ENCODE measurements at places on chromosomes 11 and 22.

DNA sequence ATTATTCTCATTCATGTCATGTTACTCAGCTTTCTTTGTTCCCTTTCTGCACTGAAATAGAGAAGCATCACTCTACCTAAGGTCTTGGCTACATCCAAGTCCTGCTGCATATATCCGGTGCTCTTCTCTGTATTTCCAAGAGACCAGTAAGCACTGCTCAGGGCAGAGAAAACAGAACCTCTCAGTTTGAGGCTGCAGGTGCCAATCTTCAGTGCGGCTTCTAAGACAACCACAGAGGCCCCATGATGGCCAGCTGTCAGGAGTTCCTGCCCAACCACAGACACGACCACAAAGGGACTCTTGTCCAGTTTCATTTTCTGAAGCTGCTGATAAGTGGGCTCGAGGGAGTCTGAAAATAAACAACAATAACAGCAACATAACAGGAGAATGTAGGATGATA is 378.4 kb upstream of the PITPNB start:
- no peak for DNase-seq

- DNase-seq, result no peak
Observed at GRCh38 chr11:11312738-11313137, 40.3 kb downstream of the CSNK2A3 start.

DNA sequence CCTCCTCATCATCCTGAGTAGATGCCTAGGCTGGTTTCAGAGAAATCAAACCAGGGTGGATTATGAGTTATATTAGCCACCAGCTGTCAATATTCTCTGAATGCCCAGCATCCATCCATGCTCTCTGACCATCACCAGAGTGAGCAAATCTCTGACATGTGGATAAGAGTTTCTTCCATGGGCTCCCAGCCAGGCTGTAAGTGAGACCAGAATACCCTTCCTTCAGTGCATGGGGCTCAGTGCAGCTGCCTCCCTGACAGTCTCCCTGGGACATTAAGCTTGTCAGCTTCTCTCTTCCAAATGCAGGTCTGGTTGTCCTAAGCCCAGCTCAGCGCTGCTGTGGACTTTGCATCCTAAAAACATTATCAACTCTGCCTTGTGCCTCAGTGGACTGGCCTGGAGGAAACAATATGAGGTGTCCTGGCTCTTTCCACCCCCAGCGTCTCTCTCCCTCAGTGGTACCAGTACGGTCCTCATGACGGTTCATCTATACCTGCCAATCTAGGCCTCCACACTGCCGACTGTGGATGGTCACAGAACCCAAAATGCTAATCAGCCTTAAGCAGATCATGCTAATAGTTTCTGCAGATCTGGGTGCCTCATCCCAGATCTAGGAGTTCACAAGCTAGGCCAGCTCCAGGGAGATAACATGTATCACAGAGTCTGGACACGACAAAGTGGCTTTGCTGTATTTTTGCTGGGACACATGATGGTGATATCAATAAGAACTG is 41.6 kb upstream of the PRAME start:
- no peak for DNase-seq

GRCh38 chr22:24128631-24129262 is 52.5 kb upstream of the SUSD2 start:
- DNase-seq, result no peak

- DNase-seq, result no peak
Observed at GRCh38 chr11:118914178-118914918, 11.4 kb downstream of the BCL9L start.

DNA sequence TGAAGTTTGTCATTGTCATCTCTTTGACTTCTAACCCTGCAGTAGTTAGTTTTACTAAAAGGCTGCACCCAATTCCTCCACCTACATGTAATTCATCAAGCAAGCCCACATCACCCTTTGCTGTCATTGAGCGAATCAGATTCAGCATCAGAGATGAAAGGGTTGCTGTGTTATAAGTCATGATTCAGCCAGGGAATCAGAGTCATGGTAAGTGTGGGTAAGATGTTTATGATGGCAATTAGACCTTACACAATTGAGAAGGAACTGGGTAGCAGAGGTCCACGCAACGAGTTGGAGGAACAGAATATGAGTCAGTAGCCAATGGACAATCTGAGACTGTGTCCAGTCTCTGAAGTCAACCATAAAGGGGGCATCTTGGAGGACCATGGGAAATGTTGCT is 162.8 kb upstream of the SNX19 start:
- no peak for DNase-seq

- DNase-seq, result no peak
Observed at GRCh38 chr11:3058753-3059664, 1.8 kb upstream of the CARS1 start.

DNA sequence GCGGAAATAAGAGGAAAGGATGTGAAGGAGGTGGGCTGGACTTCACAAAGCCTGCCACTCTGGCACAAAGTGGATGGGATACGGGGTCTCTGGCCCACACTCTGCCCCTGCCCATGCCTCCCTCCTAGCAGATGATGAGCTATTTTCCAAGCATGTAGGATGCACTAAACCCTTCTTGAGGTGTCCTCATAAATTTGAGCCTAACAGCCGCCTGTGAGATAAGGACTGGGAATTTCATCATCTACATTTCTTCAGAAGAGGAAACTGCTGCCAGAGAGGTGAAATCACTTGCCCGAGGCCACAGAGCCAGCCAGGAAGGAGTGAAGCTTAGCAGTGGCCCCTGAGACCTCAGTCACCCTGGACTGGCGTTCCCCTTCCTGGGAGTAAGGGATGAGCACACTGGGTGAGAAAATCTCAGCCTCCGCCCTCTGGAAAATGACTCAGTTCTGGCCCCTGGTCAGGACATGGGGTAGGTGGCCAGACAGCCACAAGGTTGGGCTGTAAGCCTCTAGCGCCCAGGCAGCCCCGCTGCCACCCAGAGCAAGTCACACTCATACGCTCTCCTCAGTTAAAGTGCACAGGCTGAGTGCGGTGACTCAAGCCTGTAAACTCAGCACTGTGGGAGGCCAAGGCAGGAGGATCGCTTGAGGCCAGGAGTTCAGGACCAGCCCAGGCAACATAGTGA is 27.9 kb downstream of the MB start:
- no peak for DNase-seq

GRCh38 chr11:70059971-70060370 is 18.1 kb upstream of the ANO1 start:
- no peak for DNase-seq

DNA sequence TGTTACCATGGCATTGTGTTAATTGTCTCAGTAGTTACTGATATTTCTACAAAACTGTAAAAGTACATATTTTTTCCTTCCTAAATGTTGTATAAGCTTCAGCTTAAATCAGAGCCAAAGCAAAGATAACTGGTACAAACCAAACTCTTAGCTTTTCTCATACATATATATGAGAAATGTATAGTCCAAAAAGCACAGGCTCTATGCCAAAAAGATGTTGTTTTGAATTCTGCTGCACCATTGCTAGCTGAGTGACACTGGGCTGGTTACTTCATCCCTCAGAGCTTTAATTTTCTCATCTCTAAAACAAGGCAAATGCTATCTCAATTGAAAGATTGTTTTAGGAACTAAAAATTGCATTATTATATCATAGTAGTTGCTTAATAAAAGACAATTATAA is 6.7 kb upstream of the GRIA4 start:
- no peak for DNase-seq

DNA sequence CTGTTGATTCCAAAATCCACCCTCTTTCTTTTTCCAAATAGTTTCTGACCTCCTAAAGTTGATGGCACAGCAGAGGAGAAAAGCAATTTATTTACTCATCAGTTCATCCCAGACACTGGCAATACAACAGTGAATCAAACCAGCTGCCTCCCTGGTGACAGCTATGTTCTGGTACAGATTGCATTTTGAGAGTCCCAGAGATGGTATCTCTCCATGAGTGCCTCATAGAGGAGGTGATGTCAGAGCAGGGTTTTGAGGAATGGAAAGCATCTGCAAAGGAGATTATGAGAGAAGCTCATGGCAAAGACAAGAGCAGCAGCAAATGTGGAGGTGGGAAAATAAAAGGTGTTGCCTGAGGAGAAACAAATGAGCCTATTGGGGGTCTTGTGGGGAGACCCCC is 377.2 kb downstream of the MN1 start:
- no peak for DNase-seq

DNA sequence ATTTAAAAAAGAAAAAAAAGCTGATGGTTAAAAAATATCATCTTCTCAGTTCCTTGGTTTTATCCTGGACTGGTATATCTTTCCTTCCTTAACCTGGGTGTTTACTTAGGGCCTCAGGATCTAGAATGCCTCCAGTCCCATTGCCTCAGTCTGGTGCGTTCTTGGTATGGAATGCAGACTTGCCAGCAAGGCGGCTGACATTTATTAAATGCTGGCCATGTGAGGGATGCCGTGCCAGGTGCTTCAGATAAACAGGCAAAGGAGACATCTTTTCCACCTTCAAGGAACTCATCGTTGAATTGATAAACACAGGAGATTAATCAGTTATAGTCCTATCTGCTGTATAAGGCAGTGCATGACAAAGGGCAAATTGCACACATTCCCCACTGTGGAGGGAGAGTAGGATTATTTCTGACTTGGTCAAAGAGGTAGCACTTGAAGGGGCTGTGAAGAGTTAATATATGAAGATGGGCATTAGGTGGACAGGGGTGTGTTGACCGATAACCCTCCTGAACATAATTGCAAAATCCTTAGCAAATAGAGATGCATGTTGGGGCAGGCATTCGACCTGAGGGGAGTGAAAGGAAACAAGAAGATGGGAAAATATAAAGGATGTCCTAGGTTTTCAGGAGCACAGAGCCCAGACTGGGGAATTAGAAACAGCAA is 54.4 kb downstream of the ALX4 start:
- DNase-seq, result no peak

DNA sequence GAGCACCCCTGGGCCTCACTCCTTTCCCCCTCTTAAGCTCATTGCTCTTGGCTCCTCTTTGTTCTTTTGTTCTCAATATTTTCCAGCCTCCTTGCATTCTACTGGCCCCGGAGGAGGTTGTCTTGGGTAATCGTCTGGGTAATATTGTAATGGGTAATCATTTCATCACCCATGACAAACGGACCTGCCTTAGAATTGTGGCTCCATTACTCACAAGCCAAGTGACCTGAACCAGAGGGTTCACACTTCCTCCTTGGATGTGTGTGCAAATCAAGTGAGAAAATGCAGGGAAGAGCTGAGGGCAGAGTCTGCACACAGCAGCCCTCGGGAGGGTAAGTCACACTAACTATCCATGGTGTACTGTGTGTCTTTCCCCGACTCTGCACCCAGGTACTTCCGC is 305.0 kb downstream of the BUD13 start:
- DNase-seq, result no peak

GRCh38 chr22:43925433-43926348 is 2.1 kb downstream of the PNPLA3 start:
- DNase-seq, result peak; percentile 60

DNA sequence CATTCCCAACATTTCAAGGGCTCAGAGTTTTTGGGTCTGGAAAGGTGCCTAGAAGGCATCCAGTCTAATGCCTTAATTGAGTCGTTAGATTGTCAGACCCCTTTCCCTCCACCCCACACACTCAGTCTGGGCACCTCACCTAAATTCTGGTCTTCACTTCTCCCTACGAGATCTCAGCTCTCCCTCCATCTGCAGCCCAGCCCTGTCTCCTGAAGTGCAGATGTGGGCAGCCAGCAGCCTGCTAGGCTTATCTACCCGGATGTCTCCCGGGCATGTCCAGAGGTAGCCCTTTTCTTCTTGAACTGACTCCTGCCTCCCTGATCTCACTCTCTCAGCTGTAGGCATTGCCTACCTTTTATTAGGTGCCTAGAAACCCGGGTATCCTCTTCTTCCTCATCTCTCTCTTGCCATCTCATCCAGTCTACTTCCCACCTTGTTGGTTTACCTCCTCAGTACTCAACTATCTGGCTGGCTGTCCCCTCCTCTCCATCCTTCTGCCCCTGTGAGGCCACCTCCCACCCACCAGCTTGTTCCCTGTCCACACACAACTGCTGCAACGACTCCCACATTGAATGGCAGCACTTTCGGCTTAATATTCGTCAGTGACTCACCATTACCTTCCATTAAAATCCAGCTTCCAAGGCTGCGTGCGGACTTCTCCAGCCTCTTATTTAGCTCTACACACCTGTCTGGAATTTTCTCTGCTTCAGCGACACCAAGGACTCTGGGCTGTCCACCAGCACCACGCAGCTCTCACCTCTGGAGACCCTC is 6.2 kb downstream of the SEPTIN3 start:
- peak; percentile 39 for DNase-seq
